ENCODE measurements at places on chromosomes 7 and 10.

DNA sequence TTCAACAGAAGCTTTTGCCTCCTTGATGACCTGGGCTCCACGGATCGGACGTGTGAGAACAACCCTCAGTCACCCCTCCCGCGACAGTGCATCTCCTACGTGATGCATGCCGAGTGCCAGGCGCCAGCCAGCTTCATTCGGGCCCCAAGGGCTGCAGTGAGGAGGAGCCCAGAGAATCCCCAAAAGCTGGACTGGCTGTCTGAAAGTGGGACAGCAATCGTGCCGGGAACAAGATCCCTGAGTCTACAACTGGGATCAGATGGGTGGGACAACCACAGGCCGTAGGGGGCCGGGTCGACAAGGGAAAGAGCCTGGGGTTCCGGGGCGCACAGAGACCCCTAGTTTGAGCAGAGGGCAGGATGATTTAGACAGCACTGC, 27.2 kb downstream of the EBF3 start:
- no peaks in the 10 kb centered on the region for H3K36me3 ChIP-seq
- DNase-seq: no peak
- peaks cover 2% of the 10 kb centered on the region for H3K27me3 ChIP-seq
- no peak overlapping the region for H3K4me3 ChIP-seq
- H3K27ac ChIP-seq: no peak overlapping the region

DNA sequence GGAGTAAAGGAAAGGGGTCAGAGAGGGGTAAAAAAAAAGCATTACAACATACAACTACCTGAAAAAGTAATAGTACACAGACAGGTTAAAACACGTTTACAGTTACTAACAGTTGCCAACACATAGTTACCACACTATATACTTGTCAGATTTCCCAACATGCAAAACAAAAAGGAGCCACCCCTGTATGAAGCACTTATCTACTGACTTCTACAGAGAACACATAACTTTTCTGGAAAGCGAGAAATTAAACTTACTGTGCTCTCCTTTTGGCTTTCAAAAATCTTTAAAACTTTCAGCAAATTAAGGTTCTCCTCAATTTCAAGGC, 2.1 kb downstream of the ABI1 start:
- peak overlapping the region; percentile 90 for H3K4me3 ChIP-seq
- no peaks in the 10 kb centered on the region for H3K27me3 ChIP-seq
- DNase-seq: no peak
- H3K36me3 ChIP-seq: peaks cover 6% of the 10 kb centered on the region
- peaks cover 45% of the 10 kb centered on the region for H3K4me1 ChIP-seq

DNA sequence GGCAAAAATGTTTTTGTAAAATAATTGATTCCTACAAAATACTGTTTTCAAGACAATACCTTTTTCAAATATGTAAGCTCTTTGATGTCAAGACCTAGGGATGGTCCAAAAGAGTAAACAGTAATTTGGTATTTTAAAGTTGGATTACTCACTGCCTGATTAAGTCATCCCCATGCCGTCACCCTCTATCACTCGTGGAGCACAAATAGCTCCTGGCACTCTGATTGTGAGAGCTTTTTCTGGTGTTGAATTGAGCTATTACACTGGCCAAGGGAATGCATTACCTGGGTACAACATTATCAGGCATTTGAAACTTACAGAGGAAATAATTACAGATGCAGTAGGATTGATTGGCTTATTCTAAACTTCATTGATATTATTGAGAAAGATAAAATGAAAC, 231.9 kb upstream of the GRM3 start:
- H3K27me3 ChIP-seq: no peaks in the 10 kb centered on the region
- no peak for DNase-seq
- H3K27ac ChIP-seq: no peak overlapping the region
- H3K4me3 ChIP-seq: no peak overlapping the region
- no peaks in the 10 kb centered on the region for H3K4me1 ChIP-seq
- H3K36me3 ChIP-seq: no peaks in the 10 kb centered on the region

- no peak overlapping the region for H3K4me3 ChIP-seq
- no peak overlapping the region for H3K27ac ChIP-seq
Measured at GRCh38 chr10:77909749-77910375, 16.7 kb downstream of the DLG5 start.
